NCI-H1417 treated with DMSO at 0.1 percent for 48 hours (cell line): ENCODE measurements at places on chromosomes 6 and 20.

DNA sequence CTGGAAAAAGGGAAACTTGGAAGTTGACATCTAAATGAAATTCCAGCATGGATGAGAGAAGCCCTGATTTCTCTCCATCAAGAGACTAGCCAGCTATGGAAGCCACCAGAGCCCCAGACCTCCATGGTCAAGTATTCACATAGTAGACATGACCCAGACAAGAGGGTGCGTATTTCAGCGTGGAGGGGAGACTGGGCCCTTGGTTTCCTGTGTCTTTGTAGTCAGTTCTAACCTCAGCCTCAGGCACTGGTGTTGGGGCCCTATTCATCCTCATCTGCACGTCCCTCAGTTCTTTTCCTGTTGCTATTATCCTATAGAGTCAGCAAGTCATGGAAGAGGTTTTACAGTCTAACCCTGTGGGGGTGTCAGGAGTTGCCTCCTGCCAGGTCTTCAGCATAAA is 12.5 kb downstream of the GNL1 start:
- DNase-seq = no peak

DNA sequence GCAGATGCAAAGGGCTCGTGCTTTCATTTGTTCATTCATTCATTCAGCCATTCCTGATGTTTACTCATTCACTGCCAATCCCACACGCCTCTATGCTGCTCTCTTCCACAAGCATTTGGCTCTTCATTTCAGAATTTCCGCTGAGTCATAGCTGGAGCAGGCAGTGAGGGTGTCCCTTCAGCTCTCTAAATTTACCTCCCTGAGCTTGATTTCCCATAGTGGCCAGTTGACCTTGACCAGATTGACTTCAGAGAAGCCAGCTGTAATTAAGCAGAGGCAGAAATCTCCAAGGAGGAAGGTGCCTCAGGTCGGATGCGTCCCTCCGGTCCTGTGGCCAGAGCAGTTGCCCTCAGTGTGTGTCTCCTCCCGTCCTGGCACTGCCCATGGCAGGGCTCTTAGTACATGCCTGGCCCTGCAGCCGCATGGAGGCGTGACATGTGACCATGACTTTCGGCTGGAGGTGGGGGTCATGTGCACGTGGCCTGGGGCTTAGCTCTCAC is 267.2 kb upstream of the ECI2 start:
- no peak for DNase-seq

GRCh38 chr6:24849713-24850112 is 51.0 kb upstream of the ARMH2 start:
- DNase-seq = no peak

DNA sequence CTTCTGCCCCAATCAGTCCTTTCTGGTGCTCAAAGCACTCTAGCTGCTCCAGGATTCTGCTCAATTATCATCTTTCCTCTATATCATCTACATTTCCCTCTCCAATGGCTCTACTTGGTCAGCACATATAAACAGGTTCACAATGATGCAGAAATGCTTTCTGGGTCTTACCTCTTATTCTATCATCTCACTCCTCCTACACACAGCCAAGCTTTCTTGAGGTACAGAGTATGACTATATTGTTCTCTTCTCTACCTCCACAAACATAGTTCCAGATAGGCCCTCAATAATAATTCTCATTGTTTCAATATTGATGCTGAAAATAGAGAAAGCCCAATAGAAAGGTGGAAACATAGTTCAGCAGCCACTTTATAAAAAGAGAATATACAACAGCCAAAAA is 48.2 kb downstream of the HIVEP2 start:
- no peak for DNase-seq

DNA sequence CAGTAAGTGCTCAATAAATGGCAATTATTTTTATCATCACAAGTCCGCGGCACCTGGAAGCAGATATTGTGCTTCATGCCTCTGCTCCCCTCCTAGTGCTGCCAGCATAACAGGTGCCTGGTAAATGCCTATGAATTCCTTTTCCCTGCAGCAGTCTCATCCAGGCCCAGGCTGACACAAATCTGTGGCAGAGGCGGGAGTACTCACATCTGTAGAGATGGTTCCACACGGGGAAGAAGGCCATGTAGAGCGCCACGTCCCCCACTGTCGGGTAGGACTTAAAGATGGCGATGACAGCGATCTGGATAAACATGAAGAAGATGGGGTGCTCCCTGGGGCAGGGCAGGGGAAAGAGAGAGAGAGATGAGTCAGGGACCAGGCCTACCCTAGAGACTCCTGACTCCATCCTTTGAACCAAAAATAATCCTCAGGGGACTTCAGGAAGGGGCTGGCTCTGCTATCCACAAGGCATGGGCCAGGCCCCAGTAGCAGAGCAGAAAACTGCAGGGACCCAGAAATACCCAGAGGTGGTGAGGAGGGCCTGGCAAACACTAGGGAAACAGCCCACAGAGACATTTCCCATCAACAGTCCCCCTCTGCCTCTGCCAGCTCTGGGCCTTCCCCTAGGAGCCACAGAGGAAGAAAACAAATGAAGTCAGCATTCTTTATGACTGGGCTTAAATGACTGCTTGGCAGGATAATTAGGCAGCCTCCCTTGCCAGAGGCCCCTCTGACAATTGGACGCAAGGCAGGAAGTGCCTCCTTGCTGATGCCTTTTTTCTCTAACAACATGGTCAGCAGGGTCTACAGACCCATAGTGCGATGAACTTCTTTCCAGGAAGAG is 23.0 kb downstream of the MAP1LC3A start:
- no peak for DNase-seq

GRCh38 chr6:149925253-149925973 is 2.5 kb upstream of the RAET1G start:
- no peak for DNase-seq

DNA sequence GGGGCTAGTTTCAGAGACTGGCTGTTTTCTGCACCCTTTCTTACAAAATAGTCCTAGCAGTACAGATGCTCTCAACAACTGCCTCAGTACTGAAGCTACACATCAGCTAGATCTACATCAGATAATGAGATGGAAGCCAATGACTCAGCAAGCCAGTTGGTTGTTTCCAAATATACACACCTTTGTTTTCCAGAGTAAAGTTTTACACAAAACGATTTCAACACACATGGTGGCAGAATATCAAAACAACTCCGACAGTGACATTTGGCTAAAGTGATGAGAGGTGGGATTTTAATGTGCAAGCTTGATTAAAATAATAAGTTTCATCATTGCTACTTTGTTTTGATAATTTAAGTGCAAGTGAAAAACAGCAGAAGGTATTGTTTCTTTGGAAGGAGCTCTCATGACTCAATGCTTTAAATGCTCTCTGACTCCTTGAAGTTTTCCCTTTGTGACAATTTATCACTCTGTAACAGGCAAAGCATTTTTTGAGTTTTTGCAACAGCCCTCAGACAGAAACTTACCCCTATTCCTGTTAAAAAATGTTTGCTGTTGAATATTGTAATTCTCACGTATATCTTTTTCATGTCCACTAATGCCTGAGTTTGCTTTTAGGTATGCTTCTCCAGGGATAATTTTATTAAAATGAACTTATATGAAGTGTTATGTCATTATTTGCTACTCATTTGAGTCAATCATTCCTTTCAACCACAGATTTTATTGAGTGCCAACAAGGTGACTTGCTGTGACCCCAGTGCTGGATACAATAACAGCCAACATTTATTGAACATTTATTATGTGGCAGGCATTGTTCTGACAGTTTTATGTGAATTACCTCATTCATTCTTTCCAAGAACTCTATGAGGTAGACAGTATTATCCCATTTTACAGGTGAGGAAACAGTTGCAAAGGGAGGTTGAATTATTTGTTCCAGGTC is 882.0 kb downstream of the TFAP2A start:
- DNase-seq = no peak

- DNase-seq = no peak
Observed at GRCh38 chr20:24796236-24796635, 152.8 kb upstream of the CST7 start.

DNA sequence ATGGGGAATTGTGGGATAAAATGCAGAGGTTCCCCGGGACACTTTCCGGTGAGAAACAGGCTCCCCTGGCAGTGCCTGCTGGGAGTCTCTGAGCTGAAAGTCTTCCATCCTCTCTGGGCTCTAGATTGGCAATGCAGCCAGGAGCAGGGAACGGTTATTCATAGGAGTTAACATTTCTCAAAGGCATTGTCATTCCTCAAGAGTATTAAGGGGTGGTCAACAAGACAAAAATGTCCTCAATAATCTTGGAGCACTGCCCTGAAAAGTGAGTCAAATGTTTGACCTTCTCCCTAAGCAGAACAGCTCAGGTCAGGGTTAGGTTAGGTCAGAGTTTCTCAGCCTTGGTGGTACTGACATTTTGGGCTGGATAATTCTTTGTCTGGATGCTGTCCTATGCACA is 13.2 kb downstream of the BPIFB1 start:
- DNase-seq = no peak

GRCh38 chr20:56487216-56487615 is 18.8 kb downstream of the RTF2 start:
- no peak for DNase-seq

DNA sequence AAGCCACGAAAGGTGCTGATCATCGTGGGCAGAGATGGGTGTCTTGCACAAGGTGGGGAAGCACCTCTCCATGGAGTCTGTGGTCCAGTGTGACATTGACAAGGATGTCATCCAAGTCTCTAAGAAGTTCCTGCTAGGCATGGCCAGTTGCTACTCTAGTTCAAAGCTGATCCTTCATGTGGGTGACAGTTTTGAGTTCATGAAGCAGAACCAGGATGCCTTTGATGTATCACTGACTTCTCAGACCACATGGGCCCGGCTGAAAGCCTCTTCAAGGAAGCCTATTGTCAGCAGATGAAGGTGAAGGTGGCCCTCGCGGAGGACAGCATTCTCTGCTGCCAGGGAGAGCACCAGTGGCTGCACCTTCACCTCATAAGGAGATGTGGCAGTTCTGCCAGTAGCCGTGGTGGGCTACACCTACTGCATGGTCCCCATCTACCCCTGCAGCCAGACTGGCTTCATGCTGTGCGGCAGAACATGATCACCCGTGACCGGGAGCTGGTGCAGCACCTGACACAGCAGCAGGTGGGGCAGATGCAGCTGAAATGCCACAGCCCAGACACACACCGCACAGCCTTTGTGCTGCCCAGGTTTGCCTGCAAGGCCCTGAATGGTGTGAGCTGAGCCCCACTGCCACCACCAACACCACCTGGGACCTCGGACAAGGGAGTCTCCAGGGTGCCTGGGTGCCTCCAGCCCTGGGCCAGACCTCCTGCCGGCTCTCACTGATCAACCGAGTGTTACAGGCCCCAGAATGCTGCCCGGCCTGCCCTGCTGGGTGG is 75.0 kb upstream of the SULF2 start:
- DNase-seq = no peak

DNA sequence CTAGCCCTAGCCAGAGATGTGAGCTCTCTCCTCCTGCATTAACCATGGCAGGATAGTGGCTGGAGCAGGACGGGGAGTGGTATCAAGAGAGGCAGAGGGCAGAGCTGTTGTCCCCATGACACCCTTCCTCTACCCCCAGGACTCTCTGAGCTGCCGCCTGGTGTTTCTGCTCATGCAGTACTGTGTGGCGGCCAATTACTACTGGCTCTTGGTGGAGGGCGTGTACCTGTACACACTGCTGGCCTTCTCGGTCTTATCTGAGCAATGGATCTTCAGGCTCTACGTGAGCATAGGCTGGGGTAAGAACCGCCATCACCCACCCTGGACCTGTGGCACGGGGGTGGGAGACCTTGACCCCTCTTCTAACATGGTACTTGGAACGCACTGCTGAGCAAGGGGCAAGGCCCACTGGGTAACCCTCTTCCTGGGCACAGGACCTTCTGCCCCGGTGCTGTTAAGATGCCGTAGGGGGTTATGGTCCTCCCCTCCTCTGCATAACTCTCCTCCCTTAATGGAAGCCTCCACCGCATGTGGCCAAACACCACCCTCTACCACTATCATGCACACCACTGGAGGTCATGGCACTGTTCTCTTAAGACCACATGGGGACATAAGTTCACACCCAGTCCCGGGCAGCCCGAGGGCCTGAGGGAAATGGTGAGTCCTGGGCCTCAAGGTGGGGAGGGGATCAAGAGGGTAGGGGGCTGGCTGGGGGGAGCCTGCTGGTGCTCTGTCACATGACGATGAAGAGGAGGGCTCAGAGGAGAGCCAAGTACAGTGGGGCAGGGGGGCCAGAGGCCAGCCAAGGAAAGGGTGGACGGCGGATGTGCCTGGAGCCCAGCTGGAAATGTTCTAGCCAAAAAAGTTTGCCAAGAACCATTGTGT is 25.1 kb downstream of the GLP1R start:
- DNase-seq = no peak

GRCh38 chr6:118735320-118735719 is 83.9 kb upstream of the CEP85L start:
- no peak for DNase-seq

DNA sequence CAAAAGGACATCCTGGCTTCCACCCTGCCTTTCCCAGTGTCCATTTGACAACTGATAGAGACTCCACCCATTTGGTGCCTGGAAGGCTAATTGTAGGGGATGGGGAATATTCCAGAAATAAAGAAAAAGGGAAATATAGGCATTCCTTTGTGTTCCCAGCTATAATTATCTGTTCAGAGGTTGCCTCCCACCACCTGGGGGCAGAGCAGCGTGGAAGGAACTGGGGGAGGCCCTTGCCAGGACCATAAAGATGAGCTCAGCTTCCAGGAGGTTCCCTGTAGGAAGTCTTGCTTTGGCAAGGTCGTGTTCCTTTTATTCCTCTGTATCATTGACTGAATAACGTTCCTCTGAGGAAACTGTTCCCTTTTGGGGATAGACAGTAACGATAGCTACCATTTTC is 214.7 kb downstream of the TFAP2C start:
- DNase-seq = no peak

DNA sequence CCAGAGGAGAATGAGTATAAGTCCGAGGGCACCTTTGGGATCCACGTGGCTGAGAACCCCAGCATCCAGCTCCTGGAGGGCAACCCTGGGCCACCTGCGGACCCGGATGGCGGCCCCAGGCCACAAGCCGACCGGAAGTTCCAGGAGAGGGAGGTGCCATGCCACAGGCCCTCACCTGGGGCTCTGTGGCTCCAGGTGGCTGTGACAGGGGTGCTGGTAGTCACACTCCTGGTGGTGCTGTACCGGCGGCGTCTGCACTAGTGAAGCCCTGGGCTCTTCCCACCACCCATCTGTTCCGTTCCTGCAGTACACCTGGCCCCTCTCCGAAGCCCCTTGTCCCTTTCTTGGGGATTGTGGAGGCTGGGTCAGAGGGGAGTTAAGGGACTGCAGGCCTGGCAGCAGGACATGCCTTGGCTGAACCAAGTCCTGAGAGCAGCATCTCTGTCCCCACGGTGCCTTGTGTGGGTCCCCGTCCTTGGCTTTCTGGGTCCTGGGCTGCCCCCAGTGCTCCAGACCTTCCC is 19.3 kb downstream of the MAVS start:
- DNase-seq = no peak

DNA sequence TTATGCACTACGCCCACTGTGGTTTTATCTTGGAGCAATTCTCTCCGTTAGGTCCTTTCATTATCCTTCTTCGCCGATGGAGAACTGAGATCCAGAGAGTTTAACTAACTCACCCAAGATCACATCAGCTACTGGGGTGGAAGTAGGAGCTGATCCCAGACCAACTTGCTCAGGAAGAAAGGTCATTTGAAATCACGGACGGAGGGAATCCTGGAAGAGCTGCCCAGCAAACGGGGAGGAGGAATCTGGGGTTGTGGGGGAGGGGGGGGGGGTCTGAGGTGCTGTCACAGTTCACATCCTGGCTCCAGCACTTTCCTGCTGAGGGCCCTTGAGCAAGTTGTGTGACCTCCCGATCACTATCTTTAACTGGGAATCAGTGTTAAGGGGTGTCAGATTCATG is 62.0 kb downstream of the NPEPL1 start:
- DNase-seq = no peak

GRCh38 chr6:3616565-3617176 is 134.8 kb downstream of the PXDC1 start:
- no peak for DNase-seq
